IMR-90 (cell line): ENCODE measurements at places on chromosomes 1 and 21. TPM values are rescaled to one million over a fixed set of nuclear protein-coding genes. Genes with fewer than 3 reads are reported as not detected.
A peak's percentile ranks its signal among the peaks of the same experiment; 100 is the strongest.

The NEK2 gene
- 26.0 and 35.0 TPM in 2 replicates for total RNA-seq

The HOOK1 gene
- not detected in 2 replicates for total RNA-seq

The MYOM3 gene
- total RNA-seq: not detected in 2 replicates

The CYP4Z1 gene
- total RNA-seq: not detected in 2 replicates

The COL11A1 gene
- total RNA-seq: 5.2 and 10.0 TPM in 2 replicates

- DNase-seq: peak; percentile 73
Measured at GRCh38 chr1:55402671-55403464, 187.7 kb upstream of the USP24 start.

DNA sequence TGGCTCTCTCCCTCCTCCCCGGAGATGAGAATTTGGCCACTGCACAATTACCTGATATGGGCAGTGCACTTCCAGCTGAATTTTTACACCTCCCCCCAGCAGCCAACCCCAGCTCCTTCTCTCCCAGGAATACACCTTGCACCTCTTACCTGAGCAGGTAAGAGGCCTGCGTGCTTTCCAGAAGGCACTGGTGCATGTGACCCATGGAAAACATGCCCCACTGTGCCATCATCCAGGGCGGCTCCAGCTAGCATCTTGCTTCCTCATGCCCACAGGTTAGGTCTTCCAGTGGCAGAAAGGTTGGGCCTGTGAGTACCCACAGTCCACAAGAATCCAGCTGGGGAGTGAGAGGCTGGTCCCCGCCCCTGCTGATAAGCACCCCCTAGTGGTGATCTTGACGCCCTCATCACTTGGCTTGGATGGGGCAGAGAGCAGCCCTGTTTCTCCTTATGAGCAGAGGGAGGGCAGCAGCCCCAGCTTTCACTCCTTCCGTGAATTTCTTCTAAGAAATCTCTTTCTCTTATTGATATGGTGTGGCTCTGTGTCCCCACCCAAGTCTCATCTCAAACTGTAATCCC is 57.8 kb downstream of the EDARADD start:
- no peak for DNase-seq

DNA sequence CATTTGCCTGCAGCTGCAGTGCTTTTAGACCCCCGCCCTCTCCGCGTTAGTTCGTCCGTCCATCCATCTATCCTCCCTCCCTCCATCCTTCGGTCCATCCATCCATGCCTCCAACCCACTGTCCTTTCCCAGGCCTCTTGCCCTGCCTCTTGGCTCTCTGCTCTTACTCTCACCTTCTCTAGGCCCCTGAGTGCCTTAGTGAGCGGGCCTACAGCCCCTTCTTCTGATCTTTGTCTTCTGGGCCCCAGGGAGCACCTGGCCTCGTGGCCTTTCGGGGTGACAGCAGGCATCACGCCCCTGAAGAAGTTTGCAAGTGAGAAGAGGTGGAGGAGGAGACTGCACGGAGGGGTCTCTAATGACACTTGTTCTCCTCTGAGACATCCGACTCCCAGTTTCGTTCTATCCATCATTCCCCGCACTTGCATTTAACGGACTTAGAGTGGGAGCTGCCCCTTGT is 842 bp downstream of the ATXN7L2 start:
- DNase-seq: no peak

DNA sequence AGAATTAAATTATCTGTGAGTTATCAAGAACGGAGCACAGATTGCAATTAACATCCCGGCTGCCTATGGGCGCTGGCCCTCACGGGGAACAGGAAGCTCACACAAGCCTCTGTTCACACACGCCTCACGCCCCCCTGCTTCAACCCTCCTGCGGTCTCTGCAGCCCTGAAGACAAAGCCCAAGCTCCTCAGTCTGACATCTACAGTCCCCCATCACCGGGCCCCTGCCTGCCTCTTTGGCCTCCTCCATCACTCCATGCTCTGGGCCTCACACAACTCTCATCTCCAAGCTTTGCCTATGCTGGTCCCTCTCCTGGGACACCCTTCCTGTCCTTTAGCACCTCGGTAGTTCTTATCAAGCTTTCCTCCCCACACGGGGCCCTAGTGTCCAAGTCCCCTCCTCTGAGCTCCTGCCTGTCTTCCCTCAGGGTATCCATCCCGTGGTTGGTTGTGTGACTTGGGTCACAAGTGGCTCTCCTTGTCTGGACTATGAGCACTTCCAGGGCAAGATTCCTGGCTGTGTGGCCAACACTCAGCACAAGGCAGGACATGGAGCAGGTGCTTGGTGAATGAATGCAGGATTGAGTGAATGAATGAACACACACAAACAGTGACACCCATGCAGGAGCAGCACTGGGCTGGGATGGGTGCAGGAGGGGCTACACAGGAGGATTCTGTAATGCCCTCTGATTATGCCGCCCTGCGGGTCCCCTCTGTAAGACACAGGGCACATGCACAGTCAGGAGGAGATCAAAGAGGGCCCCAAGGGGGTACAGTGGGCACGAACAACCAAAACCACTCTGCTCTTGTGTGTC is 116.1 kb downstream of the DMRTB1 start:
- DNase-seq: no peak

GRCh38 chr1:65965112-65965996 is 172.7 kb downstream of the PDE4B start:
- no peak for DNase-seq

DNA sequence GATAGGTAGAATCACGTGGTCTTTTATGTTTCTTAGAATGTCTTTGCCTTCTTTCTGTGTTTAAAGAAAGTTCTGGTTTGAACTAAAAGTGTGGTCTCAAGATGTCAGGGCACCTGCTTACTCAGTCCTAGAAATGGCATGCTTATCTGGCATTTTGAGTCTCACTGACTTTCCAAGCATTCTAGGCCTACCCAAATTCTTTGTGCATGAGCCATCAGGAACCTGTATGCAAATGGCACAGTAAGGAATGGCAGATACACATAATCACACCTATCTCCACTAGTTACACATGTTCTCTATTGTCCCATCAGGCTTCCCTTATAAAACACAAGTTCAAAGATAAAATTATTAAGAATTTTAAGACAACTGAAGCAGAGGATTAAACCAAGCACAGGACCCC is 29.5 kb upstream of the CLCA4 start:
- no peak for DNase-seq

DNA sequence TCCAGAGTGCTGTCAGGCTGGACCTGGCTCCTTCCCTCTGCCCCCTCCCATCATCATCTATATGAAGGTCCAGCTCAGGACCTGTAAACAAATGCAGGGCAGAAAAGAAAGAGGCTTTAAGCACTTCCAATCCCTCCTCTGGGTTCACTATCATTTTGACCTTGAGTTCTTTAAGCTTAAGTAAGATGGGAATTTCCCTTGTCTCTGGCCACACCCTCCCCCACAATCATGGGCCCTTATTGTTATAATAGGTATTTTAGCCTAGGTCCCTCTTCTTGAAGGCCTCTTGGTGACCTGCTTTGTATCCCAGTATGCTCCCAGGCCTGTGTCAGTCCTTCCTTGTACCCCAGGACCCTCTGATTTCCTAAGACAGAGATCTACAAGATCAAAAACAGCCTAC is 45.1 kb upstream of the EPS15 start:
- DNase-seq: peak; percentile 74

GRCh38 chr1:203140743-203141520 is 13.4 kb downstream of the ADORA1 start:
- DNase-seq: no peak

GRCh38 chr1:218969006-218969405 is 204.7 kb upstream of the LYPLAL1 start:
- DNase-seq: no peak

GRCh38 chr1:201990427-201990826 is 8.0 kb downstream of the RNPEP start:
- DNase-seq: no peak

- DNase-seq: no peak
Measured at GRCh38 chr1:53379662-53380002, 51.8 kb upstream of the LRP8 start.

DNA sequence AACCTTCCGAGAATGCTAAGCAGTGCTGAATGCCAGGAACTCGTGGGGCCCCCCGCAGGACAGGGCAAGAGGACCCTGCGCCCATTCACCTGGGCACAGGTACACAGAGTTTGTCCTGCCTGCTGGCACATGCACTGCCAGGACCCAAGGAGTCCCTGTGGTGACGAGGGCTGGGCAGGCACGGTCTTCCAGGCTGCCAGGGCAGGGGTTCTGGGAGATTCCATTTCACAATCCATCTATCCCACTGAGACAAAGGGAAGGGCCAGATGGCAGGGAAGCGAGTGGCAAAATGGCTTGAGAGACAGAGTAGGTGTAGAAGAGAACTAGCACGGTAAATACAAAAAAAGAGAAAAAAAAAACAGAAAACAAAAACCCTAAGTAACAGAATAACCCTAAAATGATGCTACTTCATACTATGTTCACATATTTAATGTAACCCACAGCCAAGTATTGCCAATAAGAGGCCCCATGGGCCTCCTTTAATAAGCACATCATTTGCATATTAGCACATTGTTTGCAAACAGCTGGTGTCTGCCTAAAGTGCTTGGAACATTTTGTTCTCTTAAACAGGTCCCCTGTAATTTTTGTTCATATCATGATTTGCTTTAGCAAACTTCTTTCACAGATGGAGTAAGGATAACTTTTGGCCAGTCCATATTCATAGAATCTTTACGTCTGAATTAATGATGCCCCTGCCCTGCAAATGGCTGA is 83.8 kb downstream of the STUM start:
- no peak for DNase-seq

GRCh38 chr1:73511038-73511437 is 686.9 kb downstream of the LRRIQ3 start:
- no peak for DNase-seq

DNA sequence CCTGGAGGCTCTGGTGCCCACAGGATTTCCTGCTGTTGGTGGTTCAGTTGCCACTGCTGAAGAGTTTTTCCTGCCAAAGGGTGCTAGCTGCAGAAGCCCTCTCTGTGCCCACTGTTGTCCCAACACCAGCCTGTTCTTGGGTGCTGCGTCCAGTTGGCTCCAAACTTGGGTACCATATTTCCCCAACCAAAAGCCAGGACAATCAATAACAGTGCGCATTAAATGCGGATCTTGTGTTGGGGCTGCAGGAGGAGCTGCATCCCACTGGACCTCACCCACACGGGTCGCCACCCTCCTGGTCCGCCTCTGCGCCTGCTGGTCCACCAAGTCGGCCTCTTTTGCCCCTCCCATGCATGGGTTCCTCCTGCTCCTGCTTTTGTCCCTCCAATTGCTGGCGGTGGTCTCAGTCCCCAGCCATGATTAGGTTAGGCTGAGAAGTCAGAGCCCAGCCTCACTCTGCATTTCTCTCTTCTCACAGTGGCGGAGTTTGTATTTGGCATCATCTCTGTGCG is 9.8 kb downstream of the ABCG1 start:
- no peak for DNase-seq
